Activated CD4-positive, alpha-beta T cell treated with anti-CD3 and anti-CD28 coated beads, Interleukin-2, amount 10 ng/mL, durations not matched to agents 7 days and 5 days (primary cell): ENCODE measurements at places on chromosomes 4 and X.

DNA sequence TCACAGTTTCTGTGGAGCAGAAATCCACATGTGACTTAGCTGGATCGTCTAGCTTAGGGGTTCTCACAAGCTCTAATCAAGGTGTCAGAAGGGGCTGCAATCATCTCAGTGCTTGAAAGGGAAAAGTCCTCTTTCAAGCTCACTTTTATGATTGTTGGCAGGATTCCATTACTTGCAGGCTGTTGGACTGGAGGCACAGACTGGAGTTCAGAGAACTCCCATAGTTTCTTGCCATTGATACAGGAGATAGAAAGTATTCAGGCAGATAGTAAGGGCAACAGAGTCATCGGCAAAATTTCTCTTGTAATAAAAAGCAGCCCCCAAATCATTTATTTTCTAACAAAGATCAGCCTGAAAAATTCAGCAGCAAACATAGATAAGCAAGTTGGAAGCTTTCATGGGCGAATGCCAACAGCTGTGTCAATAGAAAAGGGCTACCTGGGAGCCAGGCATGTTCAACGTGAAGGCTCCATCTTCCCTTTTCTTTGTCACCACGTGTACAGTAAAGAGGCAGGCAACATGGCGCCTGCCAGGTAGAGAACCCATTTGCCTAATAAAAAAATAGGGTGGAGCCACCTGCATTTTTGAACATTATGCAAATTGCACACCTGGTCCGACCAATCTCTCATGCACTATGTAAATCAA is 64.4 kb downstream of the CXCL13 start:
- no peak for DNase-seq

GRCh38 chr4:20832826-20833225 is 132.6 kb downstream of the PACRGL start:
- DNase-seq, result no peak

- DNase-seq, result no peak
These were observed 59.7 kb downstream of the SMAD1 start for GRCh38 chr4:145541346-145541745.

- DNase-seq, result no peak
These were observed 414.6 kb upstream of the HS3ST1 start for GRCh38 chr4:11843340-11843739.

DNA sequence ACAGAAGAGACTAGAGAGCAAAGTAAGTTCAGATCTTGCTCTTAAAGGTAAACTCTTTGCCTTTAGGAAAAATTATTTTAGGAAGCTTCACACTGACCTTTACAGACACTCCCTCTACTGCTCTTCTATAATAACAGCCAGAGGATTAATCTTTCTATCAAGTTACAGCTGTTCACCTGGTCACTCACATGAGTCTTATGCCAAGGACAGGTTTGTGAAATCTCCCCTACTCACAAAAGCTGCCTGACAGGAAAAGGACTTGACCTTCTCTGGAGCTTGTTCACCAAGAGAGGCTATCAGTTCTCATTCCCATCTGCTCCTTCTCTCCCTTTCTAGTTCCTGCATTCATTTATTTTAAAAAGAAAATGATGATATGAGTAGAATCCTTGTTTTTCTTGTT is 117.3 kb downstream of the C4orf51 start:
- DNase-seq, result no peak

DNA sequence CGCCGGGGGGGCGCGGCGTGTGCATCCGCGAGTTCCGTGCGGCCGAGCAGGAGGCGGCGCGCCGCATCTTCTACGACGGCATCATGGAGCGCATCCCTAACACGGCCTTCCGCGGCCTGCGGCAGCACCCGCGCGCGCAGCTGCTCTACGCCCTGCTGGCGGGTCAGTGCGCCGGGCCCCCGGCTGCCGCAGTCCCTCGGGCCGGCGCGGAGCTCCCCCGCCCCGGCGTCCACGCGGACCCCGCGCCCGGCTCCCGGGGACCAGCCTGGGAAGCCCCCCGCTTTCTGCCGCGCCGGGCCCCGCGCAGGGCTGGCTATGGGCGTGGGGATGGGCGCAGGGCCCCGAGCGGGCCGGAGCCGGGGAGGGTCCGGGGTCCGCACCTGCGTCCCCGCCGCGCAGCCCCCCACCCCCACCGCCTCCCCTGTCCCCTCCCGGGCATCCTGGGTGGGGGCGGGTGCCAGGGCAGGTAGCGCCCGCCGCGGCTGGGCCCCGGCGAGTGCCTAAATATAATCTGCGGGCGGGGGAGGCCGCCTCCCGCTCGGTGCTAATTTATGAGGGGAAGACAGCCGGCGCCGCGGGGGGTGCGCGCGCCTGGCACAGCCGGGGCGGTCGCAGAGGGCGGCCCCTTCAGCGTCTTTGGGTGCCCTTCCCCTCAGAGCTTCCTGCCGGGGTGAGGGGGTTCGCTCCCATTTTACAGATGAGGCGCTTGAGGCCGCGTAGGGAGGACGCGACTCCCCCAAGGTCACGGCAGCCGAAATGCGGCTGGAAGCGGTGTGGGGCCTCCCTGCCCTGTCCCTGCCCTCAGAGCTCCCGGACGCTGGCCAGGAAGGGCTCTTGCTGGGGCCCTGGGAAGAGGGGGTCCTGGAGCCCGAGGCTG is 837 bp downstream of the NAT8L start:
- DNase-seq, result no peak

DNA sequence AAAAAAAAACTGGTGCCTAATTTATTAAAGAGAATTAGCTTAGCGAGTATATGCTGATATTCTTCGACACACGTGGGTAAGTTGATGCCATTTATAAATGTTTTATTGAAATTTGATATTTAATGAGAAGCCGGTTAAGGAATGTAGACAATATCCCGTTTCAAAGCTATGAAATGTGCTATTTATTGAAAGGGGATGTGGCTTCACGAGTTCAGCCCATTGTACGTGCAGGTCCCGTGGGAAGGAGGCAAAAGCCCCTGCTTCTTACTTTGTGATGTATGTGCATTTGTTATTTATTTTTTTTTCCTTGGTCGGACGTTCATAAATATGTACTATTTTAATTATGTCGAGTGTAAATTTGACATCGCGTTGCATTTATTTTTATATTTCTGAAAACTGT is 20.2 kb downstream of the SHOX start:
- no peak for DNase-seq

GRCh38 chrX:123339221-123339905 is 155.3 kb downstream of the GRIA3 start:
- DNase-seq, result no peak

- DNase-seq, result no peak
These were observed 11.6 kb downstream of the ZNF827 start for GRCh38 chr4:145927030-145927429.

DNA sequence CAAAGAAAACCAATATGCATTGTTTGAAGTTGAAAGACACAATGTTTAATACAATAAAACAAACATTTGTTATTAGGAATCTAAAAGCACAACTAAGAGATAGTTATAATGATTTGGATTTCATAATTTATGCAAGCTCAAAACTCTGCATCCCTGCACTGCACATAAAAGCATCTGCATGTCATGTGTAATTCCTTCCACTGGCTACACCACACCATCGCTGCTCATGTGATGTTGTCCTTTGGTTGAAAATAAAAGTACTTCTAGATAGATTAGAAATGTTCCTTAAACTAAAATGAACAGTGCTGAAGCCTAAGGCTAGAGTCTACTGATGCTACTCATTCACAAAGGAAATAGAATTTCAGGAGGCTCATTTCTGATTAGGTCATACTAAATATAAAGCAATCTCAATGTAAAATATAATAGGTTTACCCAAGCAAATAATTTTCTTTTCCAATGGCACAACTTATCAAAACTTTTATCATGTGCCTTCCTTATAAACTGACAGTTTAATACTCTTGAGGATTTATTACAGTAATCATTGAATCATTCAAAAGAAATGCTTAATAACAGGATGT is 130.8 kb upstream of the DKK2 start:
- DNase-seq, result no peak

DNA sequence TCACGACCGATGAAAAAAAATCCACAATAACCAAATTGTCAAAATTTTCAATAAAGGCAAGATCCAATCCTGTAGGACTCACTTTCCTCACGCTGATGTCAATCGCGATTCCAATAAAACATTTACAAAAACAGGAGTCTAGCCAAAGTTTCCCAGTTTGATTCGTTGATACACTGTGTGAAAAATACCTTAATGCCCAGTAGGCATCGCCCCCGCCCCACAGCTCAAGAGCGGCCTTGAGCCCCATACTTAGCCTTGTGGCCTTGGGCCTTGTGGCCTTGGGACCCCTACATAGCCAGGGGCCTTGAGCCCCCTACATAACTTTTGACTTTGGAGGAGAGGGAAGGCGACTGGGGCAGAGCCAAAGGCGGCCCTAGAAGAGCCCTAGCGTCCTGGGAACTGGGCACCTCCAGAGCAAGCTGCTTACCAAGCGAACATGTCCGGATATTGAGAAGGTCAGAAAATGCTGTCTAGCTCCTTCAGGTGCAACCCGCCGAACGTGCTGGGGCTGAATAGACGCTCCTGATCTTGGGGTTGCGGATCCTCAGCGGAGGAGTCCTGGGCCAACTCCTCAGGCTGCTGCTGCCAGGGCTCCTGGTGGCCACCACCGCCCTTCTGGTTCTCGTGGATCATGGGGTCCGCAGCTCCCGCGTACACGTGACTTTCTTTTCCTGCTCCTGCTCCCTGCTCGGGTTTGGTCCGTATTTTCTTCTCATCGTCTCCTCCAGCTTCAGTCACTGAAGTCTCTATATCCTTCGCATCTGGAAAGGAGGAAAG is 62.9 kb downstream of the RHOXF2B start:
- no peak for DNase-seq

DNA sequence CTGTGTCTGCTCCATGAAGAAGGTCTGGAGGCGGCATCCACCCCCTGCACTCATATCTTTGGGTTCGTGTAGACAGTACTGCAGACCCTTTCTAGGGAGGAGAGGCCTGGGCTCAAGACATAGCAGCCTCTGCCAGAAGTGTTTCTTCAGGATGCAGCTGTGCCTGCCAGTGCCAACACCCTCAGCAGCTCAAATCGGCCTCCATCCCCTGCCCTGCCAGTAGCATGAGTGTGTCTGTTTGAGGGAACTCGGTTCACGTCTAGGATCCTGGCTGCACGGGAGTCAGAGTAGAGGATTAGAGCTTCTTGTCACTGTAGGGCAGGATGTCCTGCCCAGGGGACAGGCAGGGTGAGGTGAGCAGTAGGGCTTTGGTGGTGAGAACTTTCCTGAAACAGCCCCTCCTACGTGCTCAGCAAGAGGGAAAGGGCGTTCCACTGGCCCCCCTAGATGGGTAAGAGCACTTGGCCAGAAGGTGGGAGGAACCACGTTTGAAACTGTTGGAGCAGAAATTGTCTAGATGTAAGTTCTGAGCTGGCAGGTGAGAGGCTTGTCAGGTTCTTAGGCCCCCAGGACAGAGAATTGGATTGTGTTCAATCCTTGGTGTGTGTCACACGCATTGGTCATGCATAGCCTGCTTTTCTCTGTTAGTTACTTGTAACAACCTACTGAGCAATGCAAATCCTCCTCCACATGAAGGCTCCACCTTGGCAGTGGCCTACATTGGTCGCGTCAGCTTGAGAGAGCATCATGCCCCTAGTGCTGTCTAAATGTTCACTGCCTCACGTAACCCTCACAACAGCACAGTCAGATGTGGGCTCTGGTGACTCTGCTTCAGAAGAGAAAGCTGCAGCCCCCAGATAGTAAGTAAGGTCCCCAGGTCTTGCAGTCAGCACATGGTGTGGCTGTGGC is 25.8 kb upstream of the FAM193A start:
- no peak for DNase-seq

DNA sequence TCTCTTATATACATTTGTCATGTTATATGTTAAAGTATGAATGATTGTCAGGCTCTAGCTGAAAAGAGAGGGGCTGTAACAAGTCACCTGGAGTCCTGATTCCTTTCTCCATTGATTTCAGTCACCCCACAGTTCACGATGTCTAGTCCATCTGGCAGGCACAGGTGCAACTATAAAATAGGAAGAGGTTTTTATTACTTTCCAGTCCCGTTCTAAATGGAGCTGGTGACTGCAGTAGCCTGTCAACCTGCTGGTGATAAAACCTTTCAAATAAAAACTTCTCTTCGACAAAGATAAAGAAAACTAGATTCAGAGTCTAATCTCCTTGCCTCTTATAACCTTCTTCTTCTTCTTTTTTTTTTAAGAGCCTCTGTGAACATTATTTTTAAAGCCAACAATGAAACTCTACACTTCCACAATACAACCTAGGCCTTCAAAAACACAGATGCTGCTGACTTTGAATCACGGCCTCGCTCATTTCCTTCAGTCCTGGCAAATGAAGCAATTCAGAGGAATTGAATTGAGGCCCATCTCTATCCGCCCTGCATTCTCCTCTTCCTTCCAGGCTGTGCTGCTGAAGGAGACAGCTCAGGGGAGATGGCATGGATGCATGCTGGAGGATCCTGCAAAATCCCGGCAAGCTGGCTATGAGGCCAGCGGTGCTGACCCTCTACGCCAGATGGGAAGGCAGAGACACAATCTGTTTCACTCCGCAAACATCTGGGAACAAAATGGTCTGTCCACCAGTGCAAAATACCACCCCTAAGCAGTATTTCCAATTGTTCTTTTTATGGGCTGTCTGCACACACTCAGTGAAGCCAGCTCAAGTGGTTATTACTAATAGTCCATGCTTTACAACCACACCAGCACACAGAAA is 27.3 kb upstream of the CDKN2AIP start:
- no peak for DNase-seq

DNA sequence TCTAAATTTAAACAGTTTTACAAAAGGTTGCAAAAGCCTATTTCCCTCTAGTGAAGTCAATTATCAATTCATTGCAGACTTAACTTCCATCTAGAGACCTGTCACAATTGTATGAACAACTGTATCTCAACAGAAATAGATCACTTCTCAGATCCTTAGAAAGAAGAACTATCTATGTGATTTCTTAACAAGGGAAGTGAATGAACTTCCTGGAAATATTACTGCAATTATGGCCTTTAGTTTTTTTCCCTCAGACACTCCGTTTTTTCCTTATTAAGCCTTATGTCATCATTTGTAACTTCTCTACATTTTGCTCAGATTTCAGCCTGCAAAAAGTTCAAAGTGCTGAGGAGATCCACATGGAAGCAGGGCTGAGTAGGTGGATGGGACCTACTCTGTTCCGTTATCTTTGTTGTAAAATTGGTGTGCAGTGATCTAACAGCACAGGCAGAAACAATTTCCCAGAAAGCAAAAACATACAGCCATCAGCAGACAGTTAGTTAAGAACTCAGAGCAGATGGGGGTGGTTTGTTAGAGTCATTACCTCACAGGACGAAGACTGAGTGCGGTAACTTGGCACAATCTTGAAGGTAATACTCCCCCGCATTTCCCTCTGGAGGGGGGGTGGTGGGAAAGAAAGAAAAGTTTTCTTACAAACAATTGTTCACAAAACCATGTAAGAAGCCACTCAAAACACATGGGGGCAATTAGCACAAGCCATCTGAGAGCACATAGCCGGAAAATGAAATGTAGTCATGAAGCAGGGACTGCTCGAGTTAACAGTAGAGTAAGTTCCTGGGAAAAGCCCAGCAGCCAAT is 112.3 kb downstream of the NYX start:
- no peak for DNase-seq

GRCh38 chrX:66030505-66031317 is 9.2 kb downstream of the VSIG4 start:
- DNase-seq, result peak; percentile 22

- no peak for DNase-seq
These were observed 577.1 kb downstream of the GALNTL6 start for GRCh38 chr4:172390331-172390730.

- no peak for DNase-seq
These were observed 2.4 kb downstream of the OTUD4 start for GRCh38 chr4:145177906-145178538.
